NCI-H1105 (cell line): ENCODE measurements at places on chromosomes 12 and 14.

- no peak for DNase-seq
These were observed 155.7 kb downstream of the DPF3 start for GRCh38 chr14:72738161-72738611.

DNA sequence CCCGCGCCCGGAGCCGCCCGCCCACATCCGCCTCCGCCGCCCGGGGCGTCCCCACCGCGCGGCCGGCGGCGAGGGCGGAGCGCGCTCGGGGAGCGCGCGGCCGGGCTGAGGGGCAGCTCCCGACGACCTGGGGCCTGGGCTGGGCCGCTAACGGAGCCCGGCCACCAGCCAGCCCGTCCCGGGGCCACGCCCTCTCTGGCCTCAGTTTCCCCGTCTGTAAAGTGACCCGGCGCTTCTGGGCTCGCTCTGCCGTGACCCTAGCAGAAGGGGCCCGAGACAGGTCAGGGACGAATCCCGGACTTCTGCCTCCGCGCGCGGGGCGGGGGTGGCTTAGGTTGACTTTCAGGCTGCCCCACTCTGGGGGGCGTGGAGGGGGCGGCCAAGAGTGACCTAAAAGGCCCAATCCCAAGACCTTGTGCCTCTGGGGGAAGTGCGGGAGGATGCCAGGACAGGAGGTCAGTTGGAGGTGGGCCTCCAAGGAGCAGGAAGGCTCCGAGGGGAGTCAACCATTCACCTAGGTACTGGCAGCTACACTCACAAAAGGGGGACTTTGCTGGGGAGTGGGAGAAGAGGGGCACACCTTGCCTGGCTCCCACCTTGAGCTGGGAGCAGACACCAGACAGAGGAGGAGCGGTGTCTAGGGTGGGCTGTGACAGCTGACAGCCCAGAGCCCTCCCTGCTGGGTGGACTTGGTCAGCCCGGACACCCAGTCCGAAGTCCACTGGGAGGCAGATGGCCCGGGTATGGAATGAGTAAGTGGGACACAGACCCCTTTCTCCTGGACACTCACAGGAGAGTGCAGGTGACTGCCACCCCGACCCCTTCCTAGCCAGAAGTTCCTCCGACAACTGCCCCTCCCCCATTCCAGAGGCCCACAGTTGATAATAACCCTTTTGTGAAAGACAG, 486 bp upstream of the AKT1 start:
- DNase-seq = peak; percentile 12

DNA sequence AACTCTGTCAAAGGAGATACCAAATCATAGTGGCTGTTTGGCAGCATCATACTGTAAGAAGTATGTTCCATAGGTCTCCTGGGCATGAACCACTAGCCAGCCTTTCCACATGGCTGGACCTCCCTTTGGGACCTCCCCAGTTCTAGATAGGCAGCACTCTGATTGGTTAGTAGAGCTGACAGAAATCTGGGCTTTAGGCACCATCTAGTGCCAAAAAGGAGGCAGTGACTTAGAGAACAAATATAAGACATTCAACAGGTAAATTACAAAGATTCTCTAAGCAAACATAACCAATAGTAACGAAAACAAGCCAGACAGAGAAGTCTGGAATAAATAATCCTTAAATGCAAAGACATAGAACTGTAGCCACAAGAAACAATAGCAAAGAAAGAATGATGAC, 148.0 kb upstream of the PDE3A start:
- DNase-seq = no peak

DNA sequence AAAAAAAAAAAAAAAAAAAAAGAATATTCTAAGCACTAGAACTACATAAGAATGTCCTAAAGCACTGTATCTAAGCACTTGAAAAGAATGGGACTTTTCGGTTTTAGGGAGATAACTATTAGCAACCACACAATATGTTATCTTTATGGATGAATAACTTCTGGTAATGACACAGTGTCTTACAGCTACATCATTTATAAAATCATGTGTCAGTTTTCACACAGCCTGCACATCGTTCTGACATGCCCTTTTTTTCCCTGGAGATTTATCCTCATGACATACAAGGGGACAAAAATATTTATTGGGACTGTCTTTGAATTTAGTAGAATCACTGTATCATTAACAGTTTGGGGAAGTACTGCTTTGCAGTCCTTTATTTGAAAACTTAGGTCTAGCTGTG, 17.3 kb downstream of the TMEM19 start:
- no peak for DNase-seq

DNA sequence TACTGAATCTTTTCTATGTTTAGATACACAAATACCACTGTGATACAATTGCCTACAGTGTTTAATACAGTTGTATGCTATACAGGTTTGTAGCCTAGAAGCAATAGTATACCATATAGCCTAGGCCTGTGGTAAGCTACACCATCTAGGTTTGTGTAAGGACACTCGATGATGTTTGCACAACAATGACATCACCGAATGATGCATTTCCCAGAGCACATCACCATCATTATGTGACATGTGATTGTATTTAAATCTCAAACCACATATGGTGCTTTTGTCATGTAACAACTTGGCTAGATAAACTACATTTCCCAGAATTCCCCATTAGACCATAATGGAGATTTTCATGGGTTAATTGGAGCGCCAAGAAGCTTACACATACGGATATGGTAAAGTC, 128.4 kb upstream of the CPNE8 start:
- no peak for DNase-seq

- DNase-seq = no peak
These were observed 26.3 kb downstream of the LDHB start for GRCh38 chr12:21631367-21631766.

GRCh38 chr14:20494935-20495766, 10.2 kb upstream of the RNASE10 start:
- no peak for DNase-seq

DNA sequence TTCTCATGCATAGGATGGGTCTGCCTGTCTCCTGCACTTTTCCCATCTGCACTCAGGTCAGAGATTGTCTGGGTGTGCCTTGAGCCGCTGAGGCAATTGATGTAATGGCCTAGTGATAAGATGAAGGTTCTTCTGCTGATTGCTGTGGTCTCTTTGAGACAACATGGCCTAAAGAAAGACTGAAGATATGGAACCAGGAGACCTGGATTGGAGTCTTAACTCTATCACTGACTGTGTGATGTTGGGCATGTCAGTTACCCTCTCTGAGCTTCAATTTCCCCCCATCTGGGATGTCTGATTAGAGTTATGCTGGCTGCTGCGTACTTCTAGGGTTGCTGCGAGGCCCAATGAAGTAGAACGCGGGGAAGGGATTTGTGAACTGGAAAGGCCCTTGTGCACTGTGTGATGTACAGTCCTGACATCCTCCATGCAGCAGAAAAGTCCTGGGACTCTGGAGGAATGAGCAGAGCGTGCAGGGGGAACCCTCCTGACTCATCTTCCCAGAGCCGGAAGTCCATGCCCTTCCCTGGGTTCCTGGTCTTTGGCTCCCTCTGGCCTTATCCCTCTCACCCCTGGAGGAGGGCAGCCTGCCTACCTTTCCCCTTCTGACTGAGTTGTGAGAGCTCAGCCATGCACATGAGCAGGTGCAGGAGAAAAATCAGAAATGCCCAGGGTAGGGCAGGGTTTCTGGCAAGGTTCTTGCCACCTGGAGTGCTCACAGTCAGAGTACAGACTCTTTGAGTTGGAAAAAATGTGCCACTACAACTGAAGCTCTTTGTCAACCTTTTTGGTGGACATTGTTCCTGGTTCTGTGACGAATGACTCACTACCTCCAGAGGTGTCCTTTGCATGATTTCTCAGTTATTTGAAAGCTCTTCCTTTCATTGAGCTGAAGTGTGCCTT, 21.1 kb downstream of the PLEKHD1 start:
- no peak for DNase-seq

DNA sequence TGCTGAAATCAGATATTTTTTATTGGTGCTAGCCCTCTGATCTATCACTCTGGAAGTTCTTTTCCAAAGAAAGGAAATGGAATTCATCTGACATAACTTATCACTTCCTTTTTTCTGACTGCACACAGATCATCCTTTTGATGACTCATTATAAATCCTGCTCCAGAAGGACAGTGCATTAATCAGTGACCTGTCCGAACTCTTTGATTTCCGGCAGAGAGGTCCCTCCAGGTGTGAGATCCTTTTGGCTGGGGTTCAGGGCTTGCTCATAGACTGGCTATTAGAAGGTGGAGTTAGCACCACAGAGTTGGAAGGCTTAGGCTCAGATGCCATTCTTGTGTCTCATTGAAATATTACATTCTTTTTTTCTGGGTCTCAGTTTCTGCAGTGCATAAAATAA, 328.2 kb downstream of the ZFP36L1 start:
- DNase-seq = no peak

GRCh38 chr14:100988011-100988410, 84.5 kb upstream of the RTL1 start:
- no peak for DNase-seq

DNA sequence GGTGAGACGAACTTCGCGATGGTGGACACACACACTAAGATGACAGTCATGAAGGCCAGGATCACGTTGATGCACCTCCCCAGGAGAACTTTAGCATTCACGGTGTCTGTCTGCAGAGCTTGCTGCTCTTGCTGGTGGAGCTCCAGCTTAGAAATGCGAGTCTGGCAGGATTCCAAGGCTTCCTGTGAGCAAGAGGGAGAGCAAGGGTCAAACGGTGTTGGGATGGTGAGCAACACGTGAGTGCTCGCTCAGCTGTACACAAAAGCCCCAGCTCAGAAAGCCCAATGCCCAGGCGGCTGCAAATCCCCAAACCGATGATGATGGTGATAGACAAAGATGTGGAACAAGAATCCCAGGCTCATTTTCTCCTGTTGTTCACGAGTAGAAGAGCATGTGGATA, 78.8 kb downstream of the TMCC3 start:
- DNase-seq = no peak

GRCh38 chr12:48929551-48929950, 4.3 kb upstream of the FKBP11 start:
- DNase-seq = no peak

GRCh38 chr14:87230726-87231125, 762.3 kb downstream of the GALC start:
- no peak for DNase-seq

DNA sequence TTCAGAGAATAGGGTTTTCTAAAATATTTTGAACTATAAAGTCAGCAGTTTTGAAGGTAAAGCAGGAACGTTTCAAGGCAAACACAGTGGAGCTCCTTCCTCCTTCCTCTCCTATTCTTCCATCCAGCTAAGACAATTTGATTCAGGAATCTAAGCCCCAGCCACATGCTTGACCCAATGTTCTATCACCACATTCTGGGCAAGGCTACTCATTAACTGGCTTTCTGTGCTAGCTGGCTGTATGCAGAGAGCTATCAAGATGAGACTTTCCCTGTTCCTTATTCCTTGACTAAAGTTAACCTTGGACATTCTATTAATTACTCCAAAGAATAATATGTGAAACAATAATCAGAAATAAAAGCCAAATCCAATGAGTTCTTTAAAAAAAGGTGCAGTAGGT, 266.9 kb downstream of the NOVA1 start:
- DNase-seq = no peak

- DNase-seq = no peak
These were observed 13.3 kb upstream of the OAS3 start for GRCh38 chr12:112924986-112925385.

DNA sequence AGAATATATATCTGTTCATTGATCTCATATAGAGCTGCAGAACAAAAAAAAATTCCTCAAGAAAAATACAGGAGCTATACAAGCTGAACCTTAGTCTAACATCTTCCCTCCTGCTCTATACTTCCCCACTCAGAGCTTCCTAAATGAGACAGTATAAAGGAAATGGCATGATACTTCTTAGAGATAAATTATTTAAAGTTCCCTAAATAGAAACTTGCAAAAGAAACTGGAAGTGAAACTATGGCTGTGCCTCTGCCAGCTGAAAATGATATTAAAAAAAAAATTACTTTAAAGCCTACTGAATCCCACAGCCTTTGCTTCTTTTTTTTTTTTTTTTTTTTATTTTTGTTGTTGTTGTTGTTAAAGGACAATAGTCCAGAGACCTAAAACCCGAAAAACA, 11.6 kb upstream of the NEK9 start:
- no peak for DNase-seq

GRCh38 chr14:55057919-55058318, 6.5 kb downstream of the MAPK1IP1L start:
- DNase-seq = no peak
